Activated T-cell treated with anti-CD3 and anti-CD28 coated beads, Interleukin-2, amount 50 U/mL, for 4 hours (primary cell): ENCODE measurements at places on chromosomes 12 and 14. TPM values are rescaled to one million over a fixed set of nuclear protein-coding genes. Genes with fewer than 3 reads are reported as not detected.

DNA sequence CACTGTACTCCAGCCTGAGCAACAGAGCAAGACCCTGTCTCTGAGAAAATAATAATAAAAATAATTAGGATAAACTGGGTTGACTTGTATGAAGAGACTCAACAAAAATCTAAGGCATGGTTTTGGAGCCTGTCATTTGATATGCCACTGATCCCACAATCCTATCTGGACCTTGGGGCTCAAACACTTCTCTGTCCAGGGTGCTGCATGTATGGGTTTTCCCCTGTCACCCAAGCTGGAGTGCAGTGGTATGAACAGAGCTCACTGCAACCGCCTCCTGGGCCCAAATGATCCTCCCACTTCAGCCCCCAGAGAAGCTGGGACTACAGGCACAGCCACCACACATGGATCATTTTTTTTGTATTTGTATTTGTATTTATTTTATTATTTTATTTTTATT, 5.3 kb upstream of the VSIG10 start:
- DNase-seq: no peak

DNA sequence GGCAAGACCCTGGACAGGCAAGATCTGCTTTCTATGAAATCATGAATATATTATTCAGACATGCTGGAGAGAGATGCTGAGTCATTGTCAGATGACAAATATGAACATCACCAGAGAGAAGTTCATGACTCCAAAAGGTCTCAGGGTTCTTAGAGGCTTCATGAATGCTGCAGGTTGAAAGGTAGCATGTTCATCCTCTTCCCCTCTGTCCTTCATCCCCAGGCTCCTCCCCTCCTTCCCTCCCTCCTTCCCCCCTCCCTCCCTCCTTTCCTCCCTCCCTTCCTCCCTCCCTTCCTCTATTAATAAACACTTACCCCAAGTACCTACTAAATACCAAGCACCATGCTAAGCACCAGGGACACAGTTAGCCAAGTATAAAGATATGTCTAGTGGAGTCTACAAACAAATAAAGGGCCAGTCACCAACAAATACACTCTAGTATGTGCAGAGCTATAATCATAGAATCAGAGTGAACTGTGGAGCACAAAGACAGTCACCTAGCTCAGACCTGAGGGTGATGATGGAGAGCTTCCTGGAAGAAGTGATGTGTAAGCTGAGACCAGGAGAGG, 46.2 kb downstream of the RPH3A start:
- no peak for DNase-seq

- no peak for DNase-seq
Observed at GRCh38 chr14:101934601-101935150, 29.7 kb upstream of the DYNC1H1 start.

- no peak for DNase-seq
Observed at GRCh38 chr12:663293-663871, at the start of gene NINJ2. Gene NINJ2 (minus strand): TSS chr12:663445. CDS start chr12:663360, 85 bp downstream.

GRCh38 chr14:72708708-72709475, 185.0 kb downstream of the DPF3 start:
- DNase-seq: no peak

GRCh38 chr12:108561852-108562347, 496 bp upstream of the ISCU start:
- no peak for DNase-seq

- no peak for DNase-seq
Observed at GRCh38 chr14:65261946-65262345, 150.6 kb upstream of the FUT8 start.

GRCh38 chr14:87199381-87199780, 793.6 kb downstream of the GALC start:
- DNase-seq: no peak

DNA sequence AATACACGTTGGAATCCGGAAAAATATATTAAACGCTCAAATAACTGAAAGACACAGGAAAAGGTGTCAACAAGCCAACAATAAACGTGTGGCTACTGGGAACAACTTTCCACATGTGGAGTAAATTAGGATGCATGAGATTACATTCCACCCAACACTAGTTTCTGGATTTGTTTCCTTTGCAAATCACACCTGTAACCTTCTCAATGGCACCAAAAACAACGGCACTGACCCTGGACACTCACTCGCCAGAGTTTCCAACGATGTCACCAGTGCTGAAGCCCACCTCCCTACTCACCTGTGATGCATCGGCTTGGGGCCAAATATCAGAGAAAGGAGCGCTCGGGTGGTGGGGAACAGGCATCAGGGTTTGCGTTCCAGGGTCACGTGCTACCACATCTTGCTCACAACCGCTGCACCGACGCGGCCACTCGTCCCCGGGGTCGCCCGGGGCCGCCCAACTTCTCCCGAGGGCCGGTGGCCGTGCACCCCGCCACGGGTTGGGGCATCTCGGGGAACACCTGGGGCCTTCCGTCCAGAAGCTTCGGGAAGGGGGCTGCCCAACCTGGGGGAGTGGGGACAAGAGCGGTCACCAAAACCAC, 629 bp downstream of the PRDM4 start:
- peak; percentile 14 for DNase-seq

DNA sequence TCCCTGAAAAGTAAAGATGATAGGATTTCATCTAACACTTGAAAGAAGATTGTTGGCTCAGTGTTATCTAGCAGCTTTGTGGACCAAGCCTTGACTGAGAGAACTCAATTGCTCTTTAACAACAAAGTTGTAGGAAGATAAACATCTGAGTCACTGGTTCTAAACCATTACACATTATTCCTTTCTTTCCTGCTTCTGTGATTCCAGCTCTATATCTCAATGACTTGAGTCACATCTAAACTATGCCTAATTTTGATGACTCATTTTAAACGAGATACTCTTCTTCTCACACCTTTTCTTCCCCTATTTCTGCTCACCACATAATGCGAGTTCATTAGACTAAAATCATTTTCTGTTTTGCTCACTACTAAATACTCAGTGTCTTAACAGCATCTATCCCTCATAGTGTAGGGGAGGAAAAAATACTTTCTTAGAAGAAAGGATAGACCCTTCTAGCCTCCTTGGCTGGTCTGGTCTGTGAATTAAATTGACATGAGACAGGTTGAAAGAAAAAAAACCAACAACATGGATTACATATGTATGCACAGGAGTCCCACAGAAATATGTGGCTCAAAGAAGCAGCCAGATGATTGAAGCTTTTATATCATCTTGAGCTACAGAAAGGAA, 201.4 kb downstream of the C12orf50 start:
- no peak for DNase-seq

DNA sequence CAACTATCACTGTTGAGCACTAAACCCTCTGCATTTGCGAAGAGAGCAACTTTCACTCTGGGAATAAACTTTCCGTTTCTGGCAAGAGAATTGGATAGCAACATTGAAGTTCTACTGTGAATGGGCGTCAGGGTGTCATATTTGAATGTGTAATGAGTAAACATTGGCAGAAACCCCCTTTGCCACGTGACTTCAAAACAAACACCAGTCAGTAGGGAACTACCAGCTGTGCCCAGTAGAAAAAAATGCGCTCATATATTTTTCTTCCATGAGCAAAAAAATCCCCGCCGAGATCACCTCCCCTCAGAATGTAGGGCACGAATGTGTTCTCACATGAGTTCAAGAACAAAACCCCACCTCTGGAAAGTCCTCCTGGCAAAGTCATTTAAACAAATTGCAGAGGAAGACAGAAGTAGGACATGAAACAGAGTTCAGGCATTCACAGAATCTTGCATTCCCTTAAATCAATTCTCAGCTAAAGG, 80.6 kb downstream of the BTG1 start:
- DNase-seq: peak; percentile 47

DNA sequence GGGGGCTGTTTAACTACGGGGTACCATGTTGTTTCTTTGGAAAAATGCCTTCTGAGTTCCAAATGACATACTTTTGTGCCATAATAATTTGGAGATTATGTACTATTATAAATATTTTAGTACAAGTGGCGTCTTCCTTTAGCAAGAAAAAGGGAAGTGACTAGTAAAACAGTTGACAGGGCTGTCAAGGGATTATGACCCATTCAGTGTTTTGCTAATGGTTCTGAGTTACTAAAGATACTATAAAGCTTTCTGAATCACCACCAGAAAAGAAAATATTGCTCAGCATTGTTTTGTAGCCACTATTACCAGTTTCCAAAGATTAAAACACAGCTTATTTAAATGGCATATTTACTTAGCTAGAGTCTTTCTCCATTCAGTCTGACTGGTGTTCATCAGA, 334.9 kb downstream of the SNAPC1 start:
- DNase-seq: no peak

DNA sequence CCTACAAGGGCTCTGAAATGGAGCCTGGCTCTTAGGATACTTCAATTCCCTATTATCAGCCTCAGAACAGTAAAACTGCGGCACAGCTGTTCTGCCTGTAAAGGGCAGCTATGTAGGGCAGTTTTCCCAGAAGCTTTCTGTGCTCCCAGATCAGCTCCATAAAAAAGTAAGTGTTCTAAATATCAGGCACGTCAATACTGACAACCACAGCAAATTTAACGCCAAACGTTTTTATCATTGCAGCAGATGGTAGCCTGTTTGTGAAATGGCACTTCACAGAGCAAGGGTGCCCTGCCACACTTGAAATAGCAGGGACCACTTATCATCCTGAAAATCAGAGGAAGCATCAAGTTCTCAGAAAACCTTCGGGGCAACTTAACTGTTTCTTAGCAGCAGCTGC, 54.8 kb upstream of the PTHLH start:
- DNase-seq: no peak

- no peak for DNase-seq
Observed at GRCh38 chr14:96824283-96824682, 27.1 kb downstream of the VRK1 start.

DNA sequence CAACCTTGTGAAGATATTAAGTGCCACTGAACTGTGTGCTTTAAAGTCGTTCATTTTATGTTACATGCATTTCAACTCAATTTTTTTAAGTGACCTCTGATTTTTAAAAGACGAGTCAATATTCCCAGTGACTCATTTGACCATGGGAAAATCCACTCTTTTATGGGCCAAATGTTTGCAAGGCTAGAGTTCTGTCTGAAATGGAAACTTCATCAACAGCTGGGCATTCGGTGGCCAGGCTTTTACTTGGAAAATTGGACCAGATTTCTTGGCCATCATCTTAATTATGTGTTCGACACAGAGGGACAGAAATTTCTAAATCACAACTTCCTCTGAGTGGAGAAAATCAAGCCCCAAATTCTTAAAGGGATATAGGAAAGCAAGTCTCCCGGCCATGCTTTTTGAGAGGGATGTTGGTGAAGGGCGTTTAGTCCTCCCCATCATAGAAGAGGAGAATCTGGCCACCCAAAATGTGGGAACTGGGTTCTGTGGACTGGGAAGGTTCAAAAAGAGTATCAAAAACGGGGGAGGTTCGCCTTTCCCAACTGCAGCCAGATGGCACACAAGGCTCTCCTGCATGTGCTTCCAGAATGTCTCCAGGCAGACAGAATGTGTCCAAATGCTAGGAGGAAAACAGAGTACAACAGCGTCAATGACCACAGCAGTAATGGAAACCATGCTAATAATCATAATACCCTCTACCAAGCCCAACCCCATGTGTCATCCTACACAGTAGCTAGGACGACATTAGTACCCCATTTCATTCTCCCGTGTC, 40.9 kb upstream of the FZD10 start:
- no peak for DNase-seq

- DNase-seq: peak; percentile 66
Observed at GRCh38 chr14:75906680-75907280, 75.0 kb downstream of the TGFB3 start.

DNA sequence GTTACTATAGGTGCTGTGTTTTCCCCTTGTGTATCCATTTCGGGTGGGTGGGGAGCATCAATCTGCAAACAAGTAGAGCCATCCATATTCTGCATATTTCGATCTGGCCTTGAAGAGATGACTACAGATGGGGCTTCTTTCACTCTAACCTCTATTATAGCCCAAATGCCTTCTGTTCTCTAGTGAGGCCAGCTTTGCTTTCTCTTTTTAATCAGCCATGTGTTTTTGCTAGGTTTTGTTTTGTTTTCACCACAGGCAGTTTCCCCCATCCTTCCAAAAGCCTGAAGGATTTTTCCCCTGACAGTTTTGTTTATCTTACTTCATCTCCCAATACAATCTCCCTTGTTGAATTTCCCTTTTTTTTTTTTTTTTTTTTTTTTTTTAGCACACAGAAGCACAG, 224.1 kb downstream of the BTG1 start:
- DNase-seq: no peak

- DNase-seq: peak; percentile 41
Observed at GRCh38 chr12:127280393-127281275, 986.3 kb upstream of the TMEM132C start.

GRCh38 chr12:6742834-6743233, 10.1 kb downstream of the MLF2 start:
- DNase-seq: no peak

GRCh38 chr14:53915364-53916014, 41.1 kb downstream of the BMP4 start:
- DNase-seq: no peak

DNA sequence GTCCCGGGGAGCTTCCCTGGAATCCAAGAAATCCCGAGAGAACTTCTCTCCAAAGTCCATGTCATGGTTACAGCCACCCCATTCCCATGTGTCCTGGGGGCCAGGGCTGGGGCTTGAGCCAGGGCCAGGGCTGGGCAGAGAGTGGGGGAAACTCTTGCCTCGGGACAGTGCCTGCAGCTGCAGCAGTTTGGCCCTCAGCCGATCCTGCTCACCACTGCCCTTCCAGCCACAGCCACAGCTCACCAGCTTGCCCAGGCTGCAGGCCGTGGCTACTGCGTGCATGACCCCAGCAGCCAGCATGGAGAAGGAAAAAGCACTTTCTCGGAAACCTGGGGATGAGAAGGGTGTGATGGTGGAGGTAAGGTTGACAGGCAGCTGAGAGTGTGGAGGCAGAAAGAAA, 3.5 kb downstream of the WNT10B start:
- no peak for DNase-seq

DNA sequence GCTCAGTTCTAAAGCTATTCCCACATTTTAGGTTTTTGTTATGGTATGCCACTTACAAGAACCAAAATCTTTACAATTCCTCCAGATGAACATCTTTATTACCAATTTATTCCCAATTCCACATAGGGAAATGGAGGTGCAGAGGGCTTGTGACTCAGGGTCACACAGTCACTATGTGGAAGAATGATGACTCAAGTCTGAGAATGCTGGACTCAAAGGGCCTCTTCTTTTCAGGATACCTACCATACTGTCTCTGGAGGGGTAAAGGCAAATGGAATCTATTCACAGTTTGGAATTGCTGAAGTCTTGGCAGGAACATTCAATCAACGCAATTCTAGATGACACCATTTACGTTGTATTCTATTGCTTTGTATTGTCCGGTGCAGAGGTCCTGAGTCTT, 48.2 kb upstream of the MANSC4 start:
- DNase-seq: no peak

GRCh38 chr14:74508292-74508731, 14.7 kb downstream of the ISCA2 start:
- DNase-seq: no peak

PZP gene
- not detected for total RNA-seq

TAS2R14 gene
- 1.3 TPM for total RNA-seq

FBXO34 gene
- 12.9 TPM for total RNA-seq

KRT73 gene
- 0.22 TPM for total RNA-seq

RD3L gene
- total RNA-seq: not detected

TRHDE gene
- not detected for total RNA-seq

PMEL gene
- 0.13 TPM for total RNA-seq

SLC38A4 gene
- 0.22 TPM for total RNA-seq

GARIN6 gene
- not detected for total RNA-seq

WSCD2 gene
- not detected for total RNA-seq

MARCHF9 gene
- 17.6 TPM for total RNA-seq

GUCY2C gene
- not detected for total RNA-seq
